ENCODE measurements at places on chromosomes 3 and 15.

- peak; percentile 93 for DNase-seq
These were observed 18.0 kb downstream of the ISG20 start for GRCh38 chr15:88656760-88657221.

- DNase-seq: no peak
These were observed 36.3 kb downstream of the LRTM1 start for GRCh38 chr3:54891540-54891897.

DNA sequence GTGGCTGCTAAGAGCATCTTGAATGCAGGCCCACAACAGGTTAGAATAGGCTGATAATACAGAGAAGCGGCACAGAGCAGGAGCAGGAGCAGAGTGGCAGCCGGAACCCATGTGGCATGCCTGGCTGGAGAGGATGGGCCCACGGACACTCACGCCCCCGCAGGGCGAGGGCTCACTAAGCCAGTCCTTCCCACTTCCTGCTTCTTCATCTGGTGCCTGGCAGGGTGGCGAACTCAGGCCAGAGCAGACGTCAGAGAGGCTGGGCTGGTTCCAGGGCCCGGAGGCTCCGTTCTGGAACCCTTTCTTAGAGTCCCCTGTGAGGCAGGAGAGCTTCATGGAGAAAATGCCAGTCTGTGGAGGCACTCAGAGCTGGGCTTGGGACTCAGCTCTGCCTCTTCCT is 195.1 kb downstream of the NTRK3 start:
- DNase-seq: no peak

DNA sequence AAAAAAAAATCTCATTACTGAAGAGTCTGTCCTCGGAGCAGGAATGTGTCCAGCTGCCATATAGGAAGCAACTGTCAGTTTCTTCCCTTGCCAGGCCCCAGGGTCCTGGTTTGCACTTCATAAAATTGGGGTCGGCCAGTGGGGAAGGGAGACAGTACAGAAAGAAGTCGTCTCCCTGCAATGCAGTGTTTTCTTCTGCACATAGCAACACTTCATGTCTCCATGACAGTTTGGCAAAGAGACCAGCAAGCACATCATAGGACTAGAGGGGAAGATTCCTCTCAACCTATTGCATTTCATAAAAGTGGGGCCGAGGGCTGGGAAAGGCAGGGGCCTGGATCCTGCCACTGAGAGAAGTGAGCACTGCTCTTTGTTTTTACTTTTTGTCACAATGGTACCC is 138.2 kb upstream of the HACD2 start:
- DNase-seq: no peak

- DNase-seq: no peak
These were observed 176.7 kb upstream of the CADPS start for GRCh38 chr3:63051920-63052319.

Data from OCI-LY7 (cell line).